Endothelial cell of umbilical vein (primary cell): ENCODE measurements at places on chromosomes 3 and 15. TPM values are rescaled to one million over a fixed set of nuclear protein-coding genes. Genes with fewer than 3 reads are reported as not detected.

The C3orf70 gene
- 0.18 and 0.20 TPM in 2 replicates for total RNA-seq

The DAZL gene
- total RNA-seq = not detected in 2 replicates

The DCBLD2 gene
- 62.6 and 77.3 TPM in 2 replicates for total RNA-seq

The STRA6 gene
- not detected in 2 replicates for total RNA-seq

The FBXL22 gene
- not detected in 2 replicates for total RNA-seq

The CDC25A gene
- 18.4 and 19.0 TPM in 2 replicates for total RNA-seq

The GHSR gene
- not detected in 2 replicates for total RNA-seq

- no peak for DNase-seq
Observed at GRCh38 chr15:39192979-39193560, 387.8 kb upstream of the THBS1 start.

- DNase-seq = peak; percentile 24
Observed at GRCh38 chr15:39361497-39361896, 219.4 kb upstream of the THBS1 start.

DNA sequence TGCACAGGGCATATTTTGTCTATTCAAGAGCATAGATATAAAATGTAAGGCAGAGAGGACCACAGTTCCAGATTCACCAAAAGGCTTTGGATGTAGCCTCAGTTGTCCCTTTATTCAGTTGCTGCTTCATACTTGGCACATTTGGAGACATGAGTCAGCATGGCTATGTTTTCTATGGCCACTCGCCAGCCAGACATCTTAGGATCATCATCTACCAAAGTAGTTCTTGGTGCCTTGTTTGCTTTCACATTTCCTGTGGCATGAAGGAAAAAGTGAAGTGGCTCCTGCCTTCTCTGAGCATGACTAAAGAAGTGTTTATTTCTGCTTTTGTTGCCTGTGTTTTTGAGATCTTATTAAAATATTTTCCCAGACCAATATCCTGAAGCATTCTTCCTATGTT, 7.2 kb downstream of the SUSD5 start:
- peak; percentile 96 for DNase-seq

GRCh38 chr15:95302206-95302605, 1028.3 kb upstream of the NR2F2 start:
- DNase-seq = peak; percentile 92

DNA sequence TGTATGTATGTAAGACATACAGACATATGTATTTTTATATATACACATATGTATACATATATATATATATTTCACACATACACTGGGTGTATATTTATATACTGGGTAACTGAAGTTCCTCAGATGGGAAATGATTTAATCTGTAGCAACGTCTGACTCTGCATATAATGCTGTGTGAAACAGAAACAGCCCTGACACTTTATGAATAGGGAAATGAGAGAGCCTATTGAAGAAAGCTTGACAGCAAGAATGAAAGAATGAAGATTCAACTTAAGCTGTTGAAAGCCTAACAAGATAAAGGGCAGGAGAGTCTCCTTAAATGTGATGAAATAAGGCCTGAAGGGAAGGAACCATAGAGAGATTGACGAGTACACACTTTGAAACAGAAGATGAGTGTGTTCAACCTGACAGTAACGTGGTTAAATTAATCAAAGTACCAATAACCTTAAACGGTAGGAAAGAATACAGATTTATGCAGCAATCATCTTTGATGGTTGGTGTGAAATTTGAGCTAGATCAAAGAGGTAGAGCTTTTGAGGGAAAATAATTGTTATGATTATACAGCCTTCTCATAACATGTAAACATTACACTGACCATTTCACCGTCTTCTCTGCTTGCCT, 169.9 kb downstream of the MECOM start:
- no peak for DNase-seq

DNA sequence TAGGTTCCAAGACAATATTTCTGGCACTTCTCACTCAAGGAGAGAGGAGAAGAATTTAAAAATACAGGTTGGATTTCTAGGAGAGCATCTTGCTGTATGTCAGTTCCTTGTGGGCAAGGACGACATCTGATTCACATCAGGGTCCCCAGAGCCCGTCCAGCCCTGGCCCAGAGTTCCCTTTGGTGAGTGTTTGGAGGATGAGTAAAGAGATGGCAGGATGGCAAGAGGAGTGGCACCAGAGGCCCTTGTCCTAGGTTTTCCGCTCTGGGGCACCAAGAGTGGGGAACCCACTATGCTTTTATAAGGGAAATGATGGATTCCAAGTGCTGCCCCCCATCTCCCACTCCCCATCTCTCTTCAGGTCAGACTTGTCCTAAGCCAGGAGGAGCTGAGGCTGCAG, 181.8 kb downstream of the TBC1D2B start:
- no peak for DNase-seq

- peak; percentile 34 for DNase-seq
Observed at GRCh38 chr15:81256916-81257315, 60.2 kb downstream of the IL16 start.

DNA sequence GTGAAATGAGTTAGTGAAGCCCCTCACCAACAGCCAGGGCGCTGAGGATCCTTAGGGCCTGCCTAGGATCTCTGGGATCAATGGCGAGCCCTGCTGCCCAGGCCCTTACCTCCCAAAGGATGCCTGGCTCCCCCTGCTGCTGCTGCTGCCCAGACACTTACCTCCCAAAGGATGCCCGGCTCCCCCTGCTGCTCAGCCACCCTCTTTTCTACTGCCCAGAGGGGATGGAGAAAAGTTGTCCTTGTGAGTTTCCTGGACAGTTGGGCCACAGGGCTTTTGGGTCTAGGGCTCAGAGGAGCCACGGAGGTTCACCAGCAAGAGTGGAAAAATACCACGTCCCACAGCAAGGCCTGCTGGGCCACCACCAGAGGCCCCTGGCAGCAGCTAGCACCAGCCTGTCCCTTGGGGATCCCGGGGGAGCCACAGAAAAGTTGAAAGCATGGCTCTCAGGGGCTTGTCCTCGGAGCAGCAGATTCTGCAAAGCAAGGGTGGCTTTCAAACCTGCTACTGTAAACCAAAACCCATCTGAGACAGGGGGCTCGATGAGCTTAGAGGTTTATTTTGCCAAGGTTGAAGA, 59.4 kb downstream of the SLC6A6 start:
- peak; percentile 73 for DNase-seq

DNA sequence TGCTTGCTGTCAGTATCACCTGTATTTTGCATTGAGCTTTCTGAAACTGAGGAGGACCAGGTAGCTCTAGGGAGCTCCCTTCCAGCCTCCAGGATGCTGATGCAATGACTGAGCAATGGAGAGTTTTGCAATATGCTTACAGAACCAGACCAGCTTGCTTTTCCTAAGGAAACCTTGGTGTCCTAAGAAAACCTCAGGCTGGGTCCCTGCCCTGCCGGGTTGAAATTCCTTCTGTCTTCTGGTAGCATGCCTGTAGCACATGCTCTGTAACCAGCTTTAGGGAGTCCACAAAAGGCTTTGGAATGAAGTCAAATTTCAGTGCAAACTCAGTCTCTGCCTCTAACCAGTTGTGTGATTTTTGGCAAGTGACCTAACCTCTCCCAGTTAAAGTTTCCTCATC, 65.8 kb upstream of the GSK3B start:
- DNase-seq = no peak

- DNase-seq = no peak
Observed at GRCh38 chr15:87348746-87349145, 907.8 kb downstream of the NTRK3 start.

DNA sequence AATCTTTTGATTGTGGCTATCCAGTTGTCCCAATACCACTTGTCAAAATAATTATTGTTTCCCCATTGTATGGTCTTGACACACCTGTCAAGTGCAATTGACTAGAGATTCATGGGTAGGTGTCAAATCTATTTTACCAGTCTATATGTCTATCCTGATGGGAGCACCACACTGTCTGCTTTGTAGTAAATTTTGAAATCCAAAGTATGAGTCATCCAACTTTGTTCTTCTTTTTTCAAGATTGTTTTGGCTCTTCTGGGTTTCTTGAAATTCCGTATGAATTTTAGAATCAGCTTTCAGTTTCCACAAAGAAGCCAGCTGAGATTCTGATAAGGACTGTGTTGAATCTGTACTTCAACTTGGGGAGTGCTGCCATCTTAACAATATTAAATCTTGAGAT, 71.9 kb downstream of the CSNK1G1 start:
- no peak for DNase-seq

- DNase-seq = peak; percentile 75
Observed at GRCh38 chr3:100069472-100069871, 44.8 kb downstream of the FILIP1L start.
